Cortex of kidney (tissue), 1 donor: ENCODE measurements at places on chromosomes 1 and 21.

DNA sequence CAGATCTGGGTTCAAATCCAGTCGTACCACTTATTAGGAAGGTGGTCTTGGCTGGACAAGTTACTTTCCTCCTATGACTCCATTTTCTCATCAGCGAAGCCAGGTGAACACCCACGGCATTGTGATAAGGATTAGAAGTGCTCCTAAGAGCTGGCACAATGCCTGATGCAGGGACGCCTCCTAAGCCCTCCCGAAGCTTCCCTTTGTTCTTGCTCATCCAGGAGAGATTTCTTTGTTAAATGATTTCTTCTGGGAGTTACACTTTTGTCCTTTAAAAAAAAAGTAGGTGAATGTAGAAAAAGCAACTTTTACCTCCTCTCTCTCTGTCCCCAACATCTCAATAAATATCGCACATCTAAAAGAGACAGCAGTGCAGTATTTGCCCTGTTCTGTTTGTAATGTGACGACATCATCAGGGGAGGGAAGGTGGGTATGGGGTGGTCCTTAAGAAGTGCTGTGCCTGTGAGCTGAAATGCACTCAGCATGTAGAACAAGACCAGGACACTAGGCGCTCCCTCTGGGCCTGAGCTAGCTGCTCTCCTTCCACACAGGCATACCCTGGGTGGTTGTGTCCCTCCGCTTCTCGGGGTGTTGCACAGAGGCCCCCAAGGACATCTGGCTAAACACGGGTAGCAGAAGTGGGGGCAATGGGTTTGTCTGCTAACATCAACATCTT lies 43.9 kb downstream of the SUSD4 start:
- no peak for DNase-seq

- DNase-seq: no peak
These were observed 191.3 kb downstream of the TGFB2 start for GRCh38 chr1:218536296-218536986.

- no peak for DNase-seq
These were observed 429 bp upstream of the DPH2 start for GRCh38 chr1:43969416-43969745.

DNA sequence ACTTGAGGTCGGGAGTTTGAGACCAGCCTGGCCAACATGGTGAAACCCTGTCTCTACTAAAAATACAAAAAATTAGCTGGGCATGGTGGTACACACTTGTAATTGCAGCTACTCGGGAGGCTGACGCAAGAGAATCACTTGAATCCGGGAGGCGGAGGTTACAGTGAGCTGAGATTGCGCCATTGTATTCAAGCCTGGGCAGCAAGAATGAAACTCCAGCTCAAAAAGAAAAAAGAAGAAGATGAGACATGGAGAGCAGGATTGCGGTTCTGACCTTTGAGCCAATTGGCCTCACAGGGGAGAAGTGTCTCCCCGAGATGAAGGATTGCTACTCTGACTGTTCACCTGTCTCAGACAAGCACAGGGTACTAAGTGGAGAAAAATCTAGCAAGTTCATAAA lies 6.6 kb downstream of the SCCPDH start:
- no peak for DNase-seq

- no peak for DNase-seq
These were observed 25.6 kb downstream of the MIS18A start for GRCh38 chr21:32253215-32253641.
